NAMALWA (cell line): ENCODE measurements at places on chromosomes 4 and X.

DNA sequence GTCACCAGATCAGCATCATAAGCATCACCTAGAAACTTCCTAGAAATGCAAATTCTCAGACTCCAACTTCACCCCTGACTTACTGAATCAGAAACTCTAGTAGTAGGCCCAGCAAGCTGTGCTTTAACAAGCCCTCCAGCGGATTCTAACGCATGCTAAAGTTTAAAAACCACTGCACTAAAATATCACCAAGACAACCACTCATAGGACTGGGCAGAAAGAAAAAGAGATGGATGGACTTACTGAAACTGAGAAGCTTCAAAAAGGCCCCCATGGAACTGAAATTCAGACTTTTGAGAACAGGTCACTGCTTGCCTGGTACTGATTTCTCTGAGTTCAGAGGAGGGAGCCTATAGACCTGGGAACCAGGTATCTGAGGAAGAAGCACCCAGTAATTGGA lies 40.1 kb downstream of the FAM241A start:
- DNase-seq: no peak

GRCh38 chr4:119189638-119190037 lies 22.9 kb upstream of the USP53 start:
- DNase-seq: no peak

DNA sequence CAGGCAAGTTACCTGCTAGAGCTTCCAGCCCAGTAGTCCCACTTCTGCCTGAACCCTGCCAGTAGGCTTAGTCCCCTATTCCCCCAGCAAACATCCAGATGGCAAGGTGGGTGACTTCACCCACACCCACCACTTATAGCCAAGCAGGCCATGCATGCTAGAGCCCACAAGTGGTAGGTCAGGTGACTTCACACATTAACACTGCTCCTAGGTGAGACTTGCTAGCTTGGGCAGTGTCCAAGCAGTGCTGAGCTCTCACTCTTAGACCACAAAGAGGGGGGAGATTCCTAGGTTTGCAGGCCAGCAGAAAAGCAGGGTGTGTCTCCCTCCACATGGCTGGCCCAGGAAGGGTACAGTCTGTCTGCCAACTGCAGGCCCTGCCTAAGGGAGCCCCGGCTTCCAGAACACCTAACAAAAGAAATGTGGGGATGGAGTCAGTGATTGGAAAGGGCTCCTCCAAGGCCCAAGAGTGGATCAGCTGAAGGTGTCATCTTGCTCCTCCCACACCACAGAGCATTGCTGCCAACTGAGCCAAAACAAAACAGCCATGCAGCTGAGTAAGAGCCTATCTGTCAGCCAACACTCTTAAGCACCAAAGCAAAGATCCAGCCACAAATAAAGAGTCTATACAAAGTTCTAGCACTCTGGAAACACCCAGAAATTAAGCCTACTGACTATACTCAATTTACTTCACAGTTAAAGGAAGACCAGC lies 158.1 kb upstream of the USP38 start:
- DNase-seq: no peak

DNA sequence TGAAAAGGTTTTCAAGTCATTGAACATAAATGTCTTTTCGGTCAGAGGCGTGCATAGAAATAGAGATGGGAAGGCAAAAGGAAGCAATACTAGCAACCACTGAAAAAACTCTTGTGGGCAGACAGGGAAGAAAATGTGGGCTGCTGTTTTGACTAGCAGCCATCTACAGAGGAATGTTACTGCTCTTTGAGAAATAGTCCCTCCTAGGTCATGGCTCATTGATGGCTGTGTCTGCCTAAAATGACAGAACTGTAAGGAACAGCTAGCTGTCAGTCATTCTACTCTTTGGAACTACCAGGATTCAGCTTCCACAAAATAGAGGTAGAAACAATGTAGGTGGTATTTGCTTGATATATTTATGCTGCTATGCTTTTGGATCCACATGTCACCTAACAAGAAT lies 26.9 kb upstream of the TMPRSS11B start:
- DNase-seq: peak; percentile 6

GRCh38 chrX:17496407-17496806 lies 121.4 kb downstream of the NHS start:
- no peak for DNase-seq

DNA sequence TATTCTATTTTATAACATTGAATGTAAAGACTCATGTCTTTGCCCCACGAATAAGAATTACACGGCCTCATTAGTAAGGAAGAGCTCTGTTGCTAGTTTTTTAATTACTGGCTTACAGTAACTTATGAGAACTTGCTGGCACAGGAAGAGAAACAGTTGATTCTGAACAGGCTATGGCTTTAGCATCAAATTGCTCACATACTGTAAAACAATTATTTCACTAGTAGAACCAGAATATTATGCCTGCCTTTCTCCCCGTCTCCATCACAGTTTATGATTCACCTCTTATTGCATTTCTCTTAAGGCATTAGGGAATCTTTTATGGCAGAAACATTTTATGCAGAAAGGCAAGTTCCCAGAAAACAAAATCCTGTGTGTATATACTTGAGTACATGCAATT lies 126.1 kb downstream of the SPRY1 start:
- no peak for DNase-seq

GRCh38 chr4:38328989-38329729 lies 334.8 kb upstream of the KLF3 start:
- DNase-seq: no peak

- DNase-seq: no peak
These were observed 273.9 kb downstream of the ARAP2 start for GRCh38 chr4:35970366-35970960.

- no peak for DNase-seq
These were observed 655.1 kb upstream of the ADGRL3 start for GRCh38 chr4:60544981-60545380.

DNA sequence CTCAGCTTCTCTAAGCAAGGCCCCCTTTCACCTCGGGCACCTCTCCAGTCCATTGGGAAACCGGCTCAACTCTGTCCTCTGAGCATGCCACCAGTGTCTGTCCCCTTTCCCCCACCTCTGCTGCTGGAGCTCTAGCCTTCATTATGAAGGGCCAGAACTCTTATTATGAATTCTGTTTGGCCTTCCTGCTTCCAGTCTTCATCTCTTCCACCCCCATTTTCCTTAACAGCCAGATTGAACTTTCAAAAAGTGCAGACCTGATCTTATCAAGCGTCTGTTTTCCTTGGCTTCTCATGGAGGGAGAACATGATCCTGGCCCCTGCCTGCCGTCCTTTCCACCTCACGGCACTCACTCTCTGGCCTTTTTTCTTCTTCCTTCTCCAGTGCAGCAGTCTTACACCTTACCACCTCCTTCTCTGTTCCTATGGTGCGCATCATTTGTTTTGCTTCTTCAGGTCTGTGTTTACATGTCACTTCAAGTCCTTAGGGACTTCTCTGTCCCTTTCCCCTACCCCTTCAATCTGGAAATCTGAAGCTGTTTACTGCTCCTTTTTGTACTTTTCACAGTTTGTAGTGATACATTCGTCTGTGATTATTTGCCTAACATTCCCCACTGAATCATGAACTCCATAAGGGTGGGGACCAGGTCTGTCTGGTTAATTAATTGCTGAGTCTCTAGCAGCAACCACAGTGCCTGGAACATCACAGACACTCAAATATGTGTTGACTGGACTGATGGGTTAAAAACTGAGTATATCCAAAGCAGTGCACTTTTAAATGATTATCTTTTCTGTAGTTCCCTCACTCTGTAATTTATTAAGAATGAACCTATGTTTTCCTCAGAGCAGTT lies 55.8 kb downstream of the FNIP2 start:
- no peak for DNase-seq

DNA sequence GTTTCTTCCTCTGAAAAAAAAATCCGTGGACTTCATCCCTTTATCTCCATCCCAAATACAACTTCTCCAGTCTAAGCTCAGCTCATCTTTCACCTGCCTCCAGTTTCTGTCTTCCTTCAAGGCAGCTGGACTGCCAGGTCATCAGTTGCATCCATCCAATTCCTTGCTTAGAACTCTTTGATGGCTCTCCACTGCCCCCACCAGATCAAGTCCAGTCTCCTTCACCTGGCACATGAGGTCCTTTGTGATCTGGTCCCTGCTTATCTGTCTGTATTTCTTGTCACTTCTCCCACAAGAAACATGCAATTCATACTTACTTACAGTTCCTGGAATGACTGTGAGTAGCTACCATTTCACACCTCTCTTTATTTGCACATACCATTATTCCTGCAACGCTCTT lies 33.8 kb downstream of the OTUD6A start:
- DNase-seq: no peak

GRCh38 chrX:47191331-47191730 lies 2.3 kb upstream of the UBA1 start:
- peak; percentile 80 for DNase-seq

DNA sequence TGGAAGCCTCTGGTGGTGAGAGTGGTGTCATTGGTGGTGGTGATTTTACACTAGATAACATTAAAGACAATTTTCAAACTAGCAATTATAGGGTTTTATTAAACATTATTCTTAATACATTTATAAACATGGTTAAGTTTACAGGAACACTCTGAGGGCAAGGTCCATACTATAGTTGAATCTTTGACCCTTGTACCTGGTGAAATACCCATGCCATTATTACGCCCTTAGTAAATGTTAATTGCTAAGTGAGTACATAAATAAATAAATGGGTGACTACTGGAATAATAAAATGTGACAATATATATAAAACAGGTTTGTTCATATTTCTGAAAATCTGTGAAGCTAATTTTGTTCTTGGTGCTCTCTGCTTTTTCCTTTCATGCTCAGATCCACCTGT lies 13.6 kb upstream of the CLNK start:
- no peak for DNase-seq
